ENCODE measurements at places on chromosomes 7 and 10.

- no peak for DNase-seq
These were observed 77.6 kb downstream of the ETV1 start for GRCh38 chr7:13911909-13912308.

- DNase-seq = no peak
These were observed 4.9 kb downstream of the TMEM270 start for GRCh38 chr7:73865738-73866445.

DNA sequence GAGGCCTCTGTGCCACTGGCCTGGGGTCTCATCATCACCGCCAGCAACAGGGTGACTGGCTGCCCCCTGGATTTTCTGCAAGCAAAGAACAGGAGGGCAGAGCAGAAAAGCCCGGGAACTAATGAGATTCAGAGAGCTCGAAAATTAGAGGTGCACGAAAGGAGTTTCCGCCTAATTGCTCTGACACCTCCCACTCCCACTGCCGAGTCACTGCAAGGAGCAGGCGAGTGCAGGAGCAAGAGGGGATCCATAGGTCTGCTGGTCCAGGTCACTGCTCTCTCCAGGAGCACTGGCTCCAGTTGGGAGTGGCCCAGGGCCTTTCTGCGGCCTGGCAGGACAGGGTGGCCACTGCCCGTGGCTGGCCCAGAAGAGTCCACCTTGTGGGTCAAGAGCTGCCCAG is 276.2 kb downstream of the KCNMA1 start:
- DNase-seq = no peak

DNA sequence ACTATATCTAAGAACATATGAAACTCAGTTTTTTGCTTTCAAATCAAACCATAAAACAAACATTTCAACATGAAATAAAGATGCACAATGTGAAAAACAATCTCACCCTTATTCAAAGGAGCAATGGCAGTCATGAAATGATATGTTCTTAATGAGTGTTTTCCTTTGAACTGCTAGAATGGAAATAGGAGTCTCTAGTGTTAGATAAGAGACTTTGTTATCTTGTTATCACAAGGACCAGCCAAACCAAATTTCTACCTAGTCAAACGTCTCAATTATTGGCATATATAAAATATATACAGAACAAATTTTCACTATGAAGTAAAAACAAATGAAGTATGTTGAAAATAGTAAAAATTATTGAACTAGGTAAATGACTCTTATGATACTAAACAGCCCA is 1.2 kb downstream of the VPS41 start:
- no peak for DNase-seq

GRCh38 chr10:93386631-93387369 is 95.3 kb downstream of the MYOF start:
- DNase-seq = no peak

DNA sequence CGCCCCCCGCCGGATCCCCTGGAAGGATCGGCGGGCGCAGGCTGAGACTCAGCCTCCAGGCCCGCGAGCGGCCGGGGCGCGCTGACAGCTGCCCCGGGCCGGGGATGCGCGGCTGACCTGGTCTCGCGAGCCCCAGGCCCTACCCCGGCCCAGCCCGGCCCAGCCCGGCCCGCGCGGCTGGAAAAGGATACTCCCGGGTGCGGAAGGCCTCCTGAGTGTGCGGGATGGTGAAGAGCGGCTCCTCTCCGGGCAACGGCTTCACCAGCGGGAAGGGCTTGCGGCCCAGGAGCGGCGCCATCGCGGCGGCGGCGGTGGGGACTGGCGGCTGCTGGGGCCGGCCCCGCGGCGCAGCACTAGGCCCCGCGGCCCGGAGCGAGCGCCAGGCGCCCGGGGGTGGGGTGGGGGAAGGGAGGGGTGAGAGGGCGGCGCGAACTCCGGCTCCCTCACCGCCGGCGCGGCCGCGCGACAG is 423 bp downstream of the BAZ1B start:
- no peak for DNase-seq

DNA sequence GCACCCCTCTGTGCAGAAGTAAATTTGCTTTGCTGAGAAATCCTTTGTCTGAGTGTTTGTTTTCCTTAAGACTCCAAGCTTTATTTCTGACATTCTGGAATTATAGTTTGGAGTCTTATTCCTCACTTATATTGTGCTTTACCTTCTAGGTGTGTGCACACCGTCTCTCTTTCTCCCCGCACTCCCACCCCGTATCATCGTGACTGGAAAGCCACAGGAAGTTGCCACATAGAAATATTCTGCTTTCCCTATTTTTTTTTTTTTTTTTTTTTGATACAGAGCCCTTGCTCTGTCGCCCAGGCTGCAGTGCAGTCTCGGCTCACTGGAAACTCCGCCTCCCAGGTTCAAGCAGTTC is 109.5 kb downstream of the PHF14 start:
- no peak for DNase-seq

DNA sequence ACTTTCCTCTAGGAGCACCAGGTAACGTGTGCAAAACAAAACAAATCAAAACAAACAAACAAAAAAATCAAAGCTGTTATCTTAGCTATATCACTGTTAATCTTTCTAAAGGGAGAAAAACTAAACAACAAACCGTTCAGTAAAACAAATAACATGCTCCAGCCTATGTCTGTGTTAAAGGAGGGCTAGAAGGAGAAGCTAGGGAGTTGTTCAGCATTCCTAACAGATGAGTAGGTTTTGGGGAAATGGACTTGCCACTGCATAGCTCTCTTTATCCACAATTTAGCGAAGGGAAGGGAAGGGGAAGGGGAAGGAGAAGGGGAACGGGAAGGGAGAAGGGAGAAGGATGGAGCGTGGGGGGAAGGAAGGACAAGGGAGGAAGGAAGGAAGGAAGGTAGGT is 134.2 kb upstream of the AKR1E2 start:
- DNase-seq = no peak

GRCh38 chr10:113216102-113216501 is 266.1 kb downstream of the TCF7L2 start:
- no peak for DNase-seq

- no peak for DNase-seq
These were observed 120.3 kb downstream of the BMPER start for GRCh38 chr7:34025600-34025999.

All from NCI-H526 treated with DMSO at 0.1 percent for 48 hours (cell line).